ENCODE measurements at places on chromosomes 5 and 9.
A peak's percentile ranks its signal among the peaks of the same experiment; 100 is the strongest.

- DNase-seq: no peak
Measured at GRCh38 chr5:102595332-102595731, 96.5 kb upstream of the SLCO6A1 start.

DNA sequence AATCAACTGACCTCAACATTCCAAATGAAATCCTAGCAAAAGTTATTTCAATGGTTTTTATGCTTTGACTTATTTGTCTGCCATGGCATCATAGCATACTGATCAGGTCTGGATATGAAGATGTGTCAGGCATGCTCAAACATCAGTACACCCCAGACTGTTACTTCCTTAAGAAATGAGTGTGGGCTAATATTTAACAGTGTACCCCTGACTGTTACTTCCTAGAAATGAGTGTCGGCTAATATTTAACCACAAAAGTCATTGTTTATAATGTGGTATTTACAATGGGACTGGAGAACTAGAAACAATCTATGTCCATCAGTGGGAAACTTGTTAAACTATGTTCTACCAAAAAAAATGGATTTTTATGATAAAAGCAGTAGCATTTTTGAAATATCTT lies 38.1 kb upstream of the HNRNPA0 start:
- no peak for DNase-seq

GRCh38 chr5:93620487-93621326 lies 37.7 kb downstream of the NR2F1 start:
- peak; percentile 21 for DNase-seq

GRCh38 chr9:91978740-91979414 lies 28.8 kb upstream of the ROR2 start:
- DNase-seq: no peak

DNA sequence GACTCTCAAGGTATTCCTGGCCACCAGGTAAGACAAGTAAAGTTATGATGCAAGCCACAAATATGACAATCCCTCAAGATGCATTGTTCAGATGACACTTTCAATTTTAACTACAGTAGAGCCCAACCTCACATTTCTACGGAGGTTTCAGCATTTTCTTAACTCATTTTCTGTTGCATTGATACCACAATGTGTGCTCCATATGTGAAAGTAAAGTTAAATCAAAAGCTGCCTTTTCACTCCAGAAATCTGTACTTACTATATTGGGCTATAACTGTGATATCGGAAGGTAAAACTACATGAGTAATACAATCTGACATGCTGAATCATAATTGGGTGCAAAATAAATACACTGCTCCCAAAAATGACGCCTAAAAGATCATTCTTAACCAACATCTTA lies 333.6 kb upstream of the MEF2C start:
- DNase-seq: no peak

GRCh38 chr9:15755660-15756059 lies 202.8 kb downstream of the CCDC171 start:
- DNase-seq: no peak

GRCh38 chr5:32833663-32834062 lies 122.5 kb downstream of the NPR3 start:
- no peak for DNase-seq

- DNase-seq: no peak
Measured at GRCh38 chr5:167147879-167148278, 1143.6 kb upstream of the WWC1 start.

DNA sequence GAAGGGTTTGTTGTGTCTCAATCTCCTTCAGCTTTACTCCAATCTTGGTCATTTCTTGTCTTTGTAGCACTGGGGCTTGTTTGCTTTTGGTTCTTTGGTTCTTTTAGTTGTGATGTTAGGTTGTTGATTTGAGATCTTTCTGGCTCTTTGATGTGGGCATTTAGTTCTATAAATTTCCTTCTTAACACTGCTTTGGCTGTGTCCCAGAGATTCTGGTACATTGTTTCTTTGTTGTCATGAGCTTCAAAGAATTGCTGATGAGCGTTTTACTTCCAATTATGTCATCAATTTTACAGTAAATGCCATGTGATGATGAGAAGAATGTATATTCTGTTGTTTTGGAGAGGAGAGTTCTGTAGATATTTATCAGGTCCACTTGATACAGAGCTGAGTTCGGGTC lies 353.3 kb downstream of the MAN2A1 start:
- DNase-seq: no peak

DNA sequence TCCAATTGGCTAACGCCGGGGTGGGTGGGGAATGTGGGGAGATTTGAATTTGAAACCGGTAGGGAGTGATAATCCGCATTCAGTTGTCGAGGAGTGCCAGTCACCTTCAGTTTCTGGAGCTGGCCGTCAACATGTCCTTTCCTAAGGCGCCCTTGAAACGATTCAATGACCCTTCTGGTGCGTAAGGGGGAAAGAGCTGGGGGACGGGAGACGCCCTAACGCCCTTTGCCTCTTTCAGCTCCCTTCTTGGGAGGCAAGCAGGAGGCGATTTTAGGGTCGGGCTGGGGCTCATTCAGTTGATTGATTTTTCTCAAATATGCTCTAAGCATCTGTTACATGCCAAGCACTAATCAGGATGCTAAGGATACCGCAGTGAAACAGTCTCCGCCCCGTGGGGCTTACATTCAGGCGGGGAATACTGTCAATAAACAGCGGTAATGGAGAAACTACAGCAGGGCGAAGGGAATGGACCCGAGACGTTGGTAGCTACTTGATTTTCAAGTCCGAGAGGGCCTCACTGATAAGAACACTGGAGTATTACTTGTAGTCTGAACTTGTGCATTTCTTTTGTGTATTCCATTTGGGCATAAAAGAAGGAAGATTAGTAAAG lies at the start of gene HMMR:
Gene HMMR (plus strand): TSS at position 71 of the 610 bp plus-strand sequence. CDS start 61 bp downstream, at position 132.
- DNase-seq: no peak

- DNase-seq: no peak
Measured at GRCh38 chr9:32161720-32162119, 222.7 kb upstream of the ACO1 start.

DNA sequence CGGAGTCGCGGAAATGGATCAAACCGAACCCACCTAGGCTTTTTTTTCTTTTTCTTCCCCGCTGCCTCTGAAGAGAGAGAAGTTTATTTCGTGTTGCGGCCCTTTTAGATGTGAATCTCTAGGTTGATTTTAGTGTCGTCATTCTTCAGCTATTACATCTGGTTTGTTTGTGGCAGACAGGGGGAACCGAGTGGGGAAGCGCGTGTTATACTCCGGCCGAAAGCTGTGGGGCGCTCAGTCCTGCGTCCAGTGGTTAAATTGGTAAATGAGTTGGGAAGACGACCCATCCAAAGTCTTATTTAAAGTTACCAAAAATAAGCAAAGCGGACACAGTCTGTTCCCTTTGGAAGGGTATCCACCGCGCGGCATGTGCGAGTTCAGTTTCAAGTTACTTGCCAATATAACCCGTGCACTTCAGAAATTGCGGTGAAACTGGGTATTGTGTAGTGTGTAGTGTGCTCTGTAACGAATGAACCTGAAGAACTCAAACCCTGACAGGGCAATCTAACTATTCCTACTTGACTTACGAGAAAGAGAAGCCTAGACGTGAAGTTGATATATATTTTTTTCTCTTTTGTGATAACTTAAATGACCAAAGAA lies 1.3 kb downstream of the MAN2A1 start:
- no peak for DNase-seq

Data from stimulated activated CD8-positive, alpha-beta memory T cell treated with anti-CD3 and anti-CD28 coated beads, Interleukin-4, amount 100 ng/mL, for 4 hours (primary cell).